Activated T-helper 1 cell treated with anti-CD3 and anti-CD28 coated beads, Interleukin-2, amount 50 U/mL, for 16 hours (primary cell): ENCODE measurements at places on chromosomes 5 and 9.
A peak's percentile ranks its signal among the peaks of the same experiment; 100 is the strongest.

DNA sequence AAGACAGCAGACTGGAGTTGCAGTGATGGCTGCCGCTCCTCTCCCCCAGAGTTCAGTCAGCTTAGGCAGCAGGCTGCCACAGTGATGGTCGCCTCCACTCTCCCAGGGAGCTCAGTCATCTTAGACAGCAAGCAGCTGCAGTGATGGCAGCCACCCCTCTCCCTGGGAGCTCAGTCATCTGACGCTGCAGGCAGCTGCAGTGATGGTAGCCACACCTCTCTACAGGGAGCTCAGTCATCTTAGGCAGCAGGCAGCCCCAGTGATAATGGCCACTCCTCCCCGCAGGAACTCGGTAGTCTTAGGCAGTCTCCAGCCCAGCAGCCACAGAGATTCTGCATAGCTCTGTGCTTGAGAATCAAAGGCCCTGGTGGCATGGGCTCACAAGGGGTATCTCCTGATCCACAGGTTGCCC, 582.7 kb downstream of the DTWD2 start:
- no peak for DNase-seq

GRCh38 chr9:121607434-121608167, 43.8 kb upstream of the DAB2IP start:
- DNase-seq: no peak

DNA sequence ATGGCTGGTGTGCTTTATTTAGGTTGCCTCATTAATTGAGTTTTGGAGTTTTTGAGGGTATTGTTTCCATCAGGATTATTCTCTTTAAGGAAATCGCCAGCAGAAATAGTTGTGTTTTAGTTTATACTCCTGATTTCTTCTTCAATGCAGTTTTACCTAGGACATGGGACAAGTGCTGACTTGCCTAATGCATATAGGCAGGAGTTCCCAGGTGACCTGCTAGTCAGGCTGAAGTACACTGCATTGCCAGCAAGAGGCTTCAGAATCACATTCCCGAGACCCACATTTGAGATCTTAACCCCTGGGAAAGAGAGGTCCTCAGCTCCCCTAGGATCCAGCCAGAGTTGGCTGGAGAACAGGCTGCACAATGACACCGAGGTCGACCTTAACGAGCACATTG, 1.5 kb upstream of the OR1N2 start:
- DNase-seq: no peak

DNA sequence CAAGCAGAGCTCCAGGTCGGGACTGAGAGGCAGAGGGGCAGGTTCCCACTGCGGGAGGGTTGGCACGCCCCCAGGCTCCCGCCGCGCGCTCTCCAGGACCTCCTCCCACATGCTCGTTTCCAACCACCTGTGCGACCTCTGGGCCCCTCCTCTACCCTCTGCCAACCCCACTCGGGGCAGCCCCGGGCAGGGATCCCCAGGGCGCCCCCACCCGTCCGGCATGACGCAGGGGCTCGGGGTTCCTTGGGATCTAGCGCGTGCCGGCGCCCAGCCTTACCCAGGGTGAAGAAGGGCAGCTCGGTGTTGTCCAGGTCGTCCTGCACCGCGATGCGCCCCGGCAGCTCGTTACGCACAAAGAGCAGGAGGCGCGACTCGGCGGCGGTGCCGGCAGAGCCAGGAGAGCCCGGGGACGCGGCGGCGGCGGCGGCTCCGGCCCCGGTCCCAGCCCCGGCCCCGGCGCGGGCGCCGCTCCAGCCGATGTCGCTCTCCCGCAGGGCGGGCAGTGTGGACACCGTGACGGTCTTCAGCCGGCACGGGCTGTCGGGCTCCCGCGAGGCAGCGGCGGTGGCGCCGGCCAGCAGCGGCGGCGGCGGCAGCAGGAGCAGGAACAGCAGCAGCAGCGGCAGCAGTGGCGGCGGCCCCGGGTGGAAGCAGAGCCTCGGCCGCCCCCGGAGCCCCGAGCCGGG, 494 bp downstream of the ASTN2 start:
- no peak for DNase-seq

GRCh38 chr5:26843677-26844076, 194.7 kb downstream of the CDH9 start:
- no peak for DNase-seq

- no peak for DNase-seq
These were observed 484.6 kb downstream of the SLCO4C1 start for GRCh38 chr5:101811466-101811865.

GRCh38 chr5:44681906-44682305, 126.8 kb upstream of the MRPS30 start:
- no peak for DNase-seq

GRCh38 chr5:93342563-93343061, 238.4 kb downstream of the NR2F1-AS1 start:
- no peak for DNase-seq

GRCh38 chr5:35309365-35310130, 79.3 kb upstream of the PRLR start:
- no peak for DNase-seq

GRCh38 chr5:38319491-38319890, 61.1 kb downstream of the EGFLAM start:
- DNase-seq: no peak

GRCh38 chr9:37471942-37472684, 6.9 kb upstream of the ZBTB5 start:
- DNase-seq: no peak

DNA sequence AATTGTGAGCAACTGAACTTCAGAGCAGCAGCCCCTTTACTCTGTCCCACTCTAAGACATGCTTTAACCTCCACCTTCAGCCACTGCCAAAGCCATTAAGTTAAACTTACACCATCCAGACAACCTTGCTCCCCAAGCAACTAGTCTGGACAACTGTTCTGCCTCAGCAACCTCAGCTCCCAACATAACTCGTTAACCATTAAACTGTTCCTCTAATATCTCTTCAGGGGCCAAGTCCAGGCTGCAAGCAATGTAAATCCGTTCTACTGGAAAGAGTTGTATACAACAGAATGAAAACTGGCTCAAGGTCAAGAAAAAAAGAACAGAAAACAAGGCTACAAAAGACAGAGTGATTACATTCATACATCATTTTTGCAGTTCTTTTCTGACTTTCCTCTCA, 131.7 kb upstream of the TARS1 start:
- DNase-seq: no peak

DNA sequence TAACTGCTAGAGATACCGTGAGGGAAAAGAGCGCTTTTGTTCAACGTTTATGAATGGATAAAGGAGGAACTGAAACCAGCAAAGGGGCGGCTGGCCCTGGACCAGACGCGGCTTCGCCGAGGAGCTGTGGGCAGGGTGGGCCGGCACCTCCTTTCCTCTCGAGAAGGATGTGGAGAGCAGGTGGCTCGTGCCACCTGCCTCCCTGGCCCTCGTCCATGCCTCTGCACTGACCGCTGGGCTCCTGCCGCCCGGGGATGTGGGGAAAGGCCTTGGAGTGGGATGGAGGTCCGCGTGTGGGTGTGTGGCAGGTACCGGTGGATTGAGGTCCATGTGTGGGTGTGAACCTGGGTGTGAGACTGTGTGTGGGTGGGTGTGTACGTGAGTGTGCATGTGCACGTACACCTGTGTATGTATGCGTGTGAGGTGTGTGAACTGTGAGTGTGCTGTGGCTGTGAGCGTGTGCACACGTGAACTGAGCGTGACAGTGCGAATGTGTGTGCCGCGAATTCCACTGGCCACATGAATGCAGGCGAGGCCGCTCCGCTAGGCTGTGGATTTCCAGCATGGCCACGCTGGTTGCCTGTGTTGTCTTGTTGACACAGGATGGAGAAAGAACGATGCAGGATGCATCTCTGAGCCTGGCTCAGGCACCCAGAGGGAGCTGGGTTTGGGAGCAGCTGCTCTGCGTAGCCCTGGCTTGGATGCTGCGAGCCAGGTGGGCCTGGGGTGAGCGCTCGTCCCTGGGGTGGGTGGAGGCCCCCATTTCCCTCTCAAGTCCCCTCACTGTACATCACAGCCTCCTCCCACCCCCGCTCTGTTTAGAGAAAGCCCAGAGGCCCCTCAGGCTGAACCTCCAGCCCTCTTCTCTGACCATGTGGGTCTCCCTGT, 4.4 kb upstream of the CEP72 start:
- DNase-seq: no peak

GRCh38 chr9:86340356-86341006, 13.7 kb downstream of the TUT7 start:
- no peak for DNase-seq

- no peak for DNase-seq
These were observed 83.3 kb upstream of the CXCL14 start for GRCh38 chr5:135662061-135662481.

DNA sequence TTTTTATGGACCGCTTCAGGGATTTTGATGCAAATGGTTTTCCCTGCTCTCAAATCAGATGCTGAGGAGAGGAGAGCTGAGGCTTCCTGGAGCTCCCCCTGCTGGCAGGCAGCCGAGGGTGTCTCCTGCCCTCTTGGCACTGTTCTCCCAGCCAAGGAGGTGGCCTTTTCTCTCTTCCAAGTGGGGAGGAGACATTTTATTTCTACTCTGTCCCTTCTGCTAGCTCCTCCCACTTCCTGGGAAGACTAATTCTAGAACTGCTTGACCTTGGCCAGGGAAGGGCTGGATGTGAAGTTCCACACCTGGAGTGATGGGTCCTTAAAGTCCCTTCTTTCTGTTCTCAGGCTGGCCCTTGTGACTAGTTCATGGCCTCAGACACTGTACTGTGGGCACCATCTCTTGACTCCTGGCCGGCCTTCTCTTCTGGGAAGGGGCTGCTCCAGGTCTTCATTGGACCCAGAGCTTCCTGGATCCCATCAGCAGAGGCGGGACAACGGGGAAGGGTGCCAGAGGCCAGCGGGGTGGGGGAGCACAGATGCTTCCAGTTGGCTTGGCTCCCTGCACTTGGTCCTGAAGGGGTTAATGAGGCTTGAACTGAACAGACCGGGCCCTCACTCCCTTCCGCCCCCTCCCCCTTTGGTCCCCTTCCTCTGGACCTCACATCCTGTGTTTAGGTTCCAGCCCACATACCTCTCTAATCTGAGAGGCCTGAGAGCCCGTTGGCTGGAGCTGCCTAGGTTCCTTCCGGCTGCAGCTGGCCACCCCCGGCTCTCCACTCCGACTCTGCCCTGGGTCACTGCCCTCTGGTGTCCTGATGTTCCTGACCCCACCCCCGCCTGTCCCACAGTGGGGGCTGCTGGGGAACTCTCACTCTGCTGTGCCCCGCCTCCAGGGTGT, 32.1 kb downstream of the PTPA start:
- peak; percentile 53 for DNase-seq

GRCh38 chr9:16057541-16057940, 504.7 kb downstream of the CCDC171 start:
- DNase-seq: no peak

DNA sequence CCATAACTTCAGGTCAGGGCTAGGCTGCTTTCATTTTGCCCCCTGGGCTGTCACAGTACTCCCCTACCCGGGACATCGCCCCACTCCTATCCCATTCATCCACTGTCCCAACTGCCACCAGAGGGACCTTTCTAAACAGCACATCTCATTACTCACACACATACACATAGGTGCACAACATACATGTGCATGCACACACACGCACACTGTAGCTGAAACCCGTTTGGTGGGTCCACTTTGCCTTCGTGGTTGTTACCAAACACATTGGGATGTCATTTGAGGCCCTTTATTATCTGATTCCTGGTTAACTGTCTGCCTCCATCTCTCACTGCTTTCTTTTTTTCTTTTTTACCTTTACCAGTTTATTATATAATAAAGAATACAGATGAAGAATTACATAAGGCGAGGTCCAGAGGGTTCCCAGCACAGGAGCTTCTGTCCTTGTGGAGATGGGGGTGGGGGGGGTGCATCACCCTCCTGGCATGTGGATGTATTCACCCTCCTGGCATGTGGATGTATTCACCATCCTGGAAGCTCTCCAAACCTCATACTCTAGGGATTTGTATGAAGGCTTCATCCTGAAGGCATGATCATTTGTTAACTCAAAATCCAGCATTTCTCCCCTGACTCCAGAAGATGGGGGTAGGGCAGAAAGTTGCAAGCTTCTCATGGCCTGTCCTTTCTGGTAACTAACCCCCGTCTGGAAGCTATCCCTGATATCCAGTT, 186.0 kb downstream of the GOLPH3 start:
- DNase-seq: no peak

GRCh38 chr5:6418679-6419276, 29.9 kb upstream of the UBE2QL1 start:
- DNase-seq: no peak

DNA sequence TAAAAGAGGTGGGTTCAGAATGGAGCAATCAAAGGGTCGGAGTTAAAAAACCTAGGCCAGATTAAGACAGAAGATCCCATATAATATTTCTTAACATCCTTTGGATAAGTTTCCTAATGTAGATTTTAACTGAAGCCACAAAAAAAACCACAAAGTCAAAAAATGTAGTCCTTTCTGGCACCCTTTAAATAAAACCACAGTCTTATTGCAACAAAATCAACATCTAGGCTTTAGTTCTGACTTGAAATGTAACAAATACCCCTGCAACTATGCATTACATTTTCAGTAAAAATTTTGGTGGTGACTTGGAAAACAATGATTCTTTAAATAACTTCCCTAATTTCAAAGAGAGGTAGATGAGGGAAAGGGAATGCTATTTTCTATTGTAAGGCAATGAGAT, 109.2 kb downstream of the PSAT1 start:
- no peak for DNase-seq

DNA sequence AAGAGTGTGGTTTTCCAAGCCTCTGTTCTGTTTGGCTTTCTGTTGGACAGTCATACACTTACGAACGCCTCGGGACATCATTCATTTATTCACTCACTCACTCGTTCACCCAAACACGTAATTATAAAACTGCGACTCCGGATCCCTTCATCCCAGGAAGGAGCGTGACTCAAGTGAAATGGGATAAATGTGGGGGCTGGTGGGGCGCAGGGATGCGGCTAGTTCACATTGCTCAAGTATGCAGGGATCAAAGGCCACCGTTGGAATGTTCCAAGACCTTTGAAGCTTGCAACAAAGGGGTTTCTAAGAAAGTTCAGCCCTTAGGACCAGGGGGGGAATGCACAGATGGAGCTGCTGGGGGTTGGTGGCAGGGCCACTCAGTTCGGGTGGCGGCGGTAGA, 64.2 kb downstream of the CFAP77 start:
- DNase-seq: no peak

- DNase-seq: no peak
These were observed 46.4 kb upstream of the SELENOP start for GRCh38 chr5:42858031-42858643.

GRCh38 chr5:154737667-154738320, 17.4 kb upstream of the LARP1 start:
- no peak for DNase-seq

- DNase-seq: no peak
These were observed 34.1 kb upstream of the SIL1 start for GRCh38 chr5:139232147-139232724.

DNA sequence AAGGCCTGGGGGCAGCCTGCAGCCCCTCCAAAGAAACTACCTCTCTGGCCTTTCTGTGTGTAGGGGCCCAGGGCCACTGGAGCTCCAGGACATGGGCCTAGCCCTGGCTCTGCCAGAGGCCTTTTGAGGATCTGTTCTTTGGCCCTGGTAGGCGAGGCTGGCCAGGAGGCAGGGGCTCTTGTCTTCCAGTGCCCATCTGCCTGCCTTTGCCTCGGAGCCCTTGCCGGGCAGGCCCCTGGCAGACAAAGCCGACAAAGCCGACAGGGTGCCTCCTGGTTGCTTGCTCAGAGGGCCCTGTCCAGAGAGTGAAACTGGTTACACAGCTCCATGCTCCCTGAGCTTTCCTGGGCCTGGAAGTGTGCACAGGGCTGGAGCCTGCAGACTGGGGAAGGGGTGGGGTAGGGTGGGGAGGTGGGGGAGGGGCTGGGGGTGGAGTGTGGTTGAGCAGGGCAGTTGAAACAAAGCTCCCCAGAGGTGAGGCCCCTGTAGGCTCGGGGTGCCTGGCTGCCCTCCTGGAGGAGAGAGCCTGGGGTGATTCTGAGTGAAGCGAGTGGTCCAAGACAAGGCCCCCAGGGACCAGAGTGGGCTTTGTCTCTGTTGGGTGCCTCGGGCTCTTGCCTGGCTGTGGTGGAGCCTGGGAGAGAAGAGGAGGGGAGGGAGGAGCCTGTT, 29.3 kb downstream of the PTPA start:
- DNase-seq: no peak
